Placental epithelial cell (primary cell): ENCODE measurements at places on chromosomes 1 and 21. TPM values are rescaled to one million over a fixed set of nuclear protein-coding genes. Genes with fewer than 3 reads are reported as not detected.

The AGT gene
- not detected in 2 replicates for total RNA-seq

The CD101 gene
- total RNA-seq = 1.3 and 1.6 TPM in 2 replicates

The KRTAP19-3 gene
- total RNA-seq = not detected in 2 replicates

The KCNJ15 gene
- 7.1 and 88.5 TPM in 2 replicates for total RNA-seq

The NOTCH2 gene
- 103 and 110 TPM in 2 replicates for total RNA-seq

The SLC25A34 gene
- total RNA-seq = 0.33 and 0.39 TPM in 2 replicates

The SPATA17 gene
- 0.87 and 1.2 TPM in 2 replicates for total RNA-seq

The KDM1A gene
- total RNA-seq = 135 and 147 TPM in 2 replicates

The ZNF281 gene
- total RNA-seq = 13.0 and 17.1 TPM in 2 replicates

The S100A1 gene
- 0.39 TPM in 1 of 2 replicates, not detected in the other for total RNA-seq

The HES2 gene
- 4.3 and 9.0 TPM in 2 replicates for total RNA-seq

The GJA8 gene
- total RNA-seq = not detected in 2 replicates

The ILDR2 gene
- total RNA-seq = 0.79 and 0.87 TPM in 2 replicates

The ADAMTS1 gene
- total RNA-seq = 47.1 and 57.5 TPM in 2 replicates
